Immature natural killer cell (primary cell): ENCODE measurements at places on chromosomes 16 and 17.

- DNase-seq = no peak
Measured at GRCh38 chr16:83366228-83366627, 441.6 kb upstream of the HSBP1 start.

- no peak for DNase-seq
Measured at GRCh38 chr17:80791758-80792284, 199.8 kb upstream of the CHMP6 start.

DNA sequence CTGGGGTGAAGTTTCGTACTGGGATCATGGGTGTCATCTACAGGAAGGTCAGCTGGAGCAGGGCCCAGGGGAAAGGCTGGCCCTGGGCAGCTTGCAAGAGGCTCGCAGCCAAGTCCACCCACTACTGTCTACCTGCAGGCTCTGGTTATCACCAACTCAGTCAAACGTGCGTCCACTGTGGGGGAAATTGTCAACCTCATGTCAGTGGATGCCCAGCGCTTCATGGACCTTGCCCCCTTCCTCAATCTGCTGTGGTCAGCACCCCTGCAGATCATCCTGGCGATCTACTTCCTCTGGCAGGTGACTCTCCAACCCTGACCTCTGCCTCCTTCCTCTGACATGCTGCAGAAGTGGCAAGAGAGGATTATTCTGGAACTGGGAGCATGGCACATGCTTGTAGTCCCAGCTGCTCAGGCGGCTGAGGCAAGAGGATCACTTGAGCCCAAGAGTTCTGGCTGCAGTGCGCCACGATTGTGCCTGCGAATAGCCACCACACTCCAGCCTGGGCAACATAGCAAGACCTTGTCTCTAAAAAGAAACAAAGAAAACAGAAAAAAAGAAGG, 29.2 kb downstream of the ABCC3 start:
- DNase-seq = no peak

DNA sequence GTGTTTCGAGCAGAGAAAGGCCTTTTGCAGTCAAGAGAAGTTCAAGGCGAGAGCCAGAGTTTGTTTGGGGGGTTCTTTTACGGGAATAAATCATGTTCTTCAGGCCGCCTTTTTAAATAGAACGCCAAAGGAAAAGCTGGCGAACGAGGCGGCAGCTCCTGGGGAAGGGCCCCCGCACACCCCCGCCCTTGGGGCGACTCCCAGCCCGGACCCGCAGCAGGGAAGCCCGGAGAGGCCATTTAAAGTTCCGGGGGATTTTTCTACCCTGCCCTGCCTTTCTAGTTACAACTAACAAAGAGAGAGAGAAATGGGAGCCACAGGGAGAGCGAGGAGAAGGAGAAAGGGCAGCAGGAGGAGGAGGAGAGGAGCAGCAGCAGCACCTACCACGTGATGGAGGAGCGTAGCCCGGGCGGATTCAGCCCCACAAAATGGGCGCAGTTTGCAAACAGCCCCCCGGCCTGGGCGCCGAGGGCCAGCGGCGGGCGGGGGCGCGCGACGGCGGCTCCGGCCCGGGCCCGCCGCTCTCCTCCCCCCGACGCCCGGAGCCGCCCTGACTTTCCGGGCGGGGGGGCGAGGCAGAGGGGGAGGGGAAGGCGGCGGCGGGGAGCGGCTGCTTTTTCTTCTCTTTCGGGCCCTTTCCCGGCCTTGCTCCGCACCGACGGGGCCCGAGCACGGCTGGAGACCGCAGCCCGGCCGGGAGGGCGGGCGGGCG, 634 bp downstream of the KANSL1 start:
- DNase-seq = peak; percentile 67

DNA sequence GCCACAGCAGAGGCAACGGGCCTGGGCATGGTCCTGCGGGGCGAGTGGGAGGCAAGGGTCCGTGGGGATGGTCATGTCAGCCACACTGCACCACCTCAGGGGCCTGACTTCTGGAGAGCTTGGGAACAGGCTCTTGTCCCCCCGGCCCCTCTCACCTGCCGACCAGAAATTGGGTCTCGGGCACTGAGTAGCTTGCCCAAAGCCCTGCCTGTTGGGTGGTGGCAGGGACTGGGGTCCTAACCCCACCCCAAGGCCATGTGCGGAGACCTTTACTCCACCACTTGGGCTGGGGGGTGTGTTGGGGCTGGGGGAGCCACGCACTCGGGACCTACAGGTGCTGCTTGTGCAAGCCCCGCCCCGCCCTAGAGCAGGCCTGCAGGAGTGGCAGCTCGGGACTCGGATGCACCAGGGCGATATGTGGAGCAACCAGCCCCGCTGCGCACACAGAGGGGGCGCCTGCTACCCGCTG, 24.2 kb upstream of the CHMP6 start:
- no peak for DNase-seq

DNA sequence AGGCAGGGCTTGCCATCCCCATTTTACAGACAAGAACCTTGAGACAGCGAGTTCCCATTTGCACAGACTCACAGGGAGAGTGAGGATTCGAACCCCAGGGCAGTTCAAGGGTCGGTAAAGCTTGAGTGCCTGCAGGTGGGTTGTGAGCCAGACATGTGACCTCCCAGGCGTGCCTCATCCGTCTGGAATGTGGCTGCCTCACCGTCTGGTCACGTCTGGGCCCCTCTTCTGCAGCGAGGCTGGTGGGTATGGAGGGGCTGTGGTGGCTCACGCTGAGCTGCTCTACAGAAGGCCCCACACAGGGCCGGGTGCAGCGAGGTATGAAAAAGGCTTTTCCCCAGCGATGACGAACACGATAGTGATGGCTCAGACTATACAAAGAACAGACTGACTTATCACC, 35.8 kb upstream of the LHX1 start:
- no peak for DNase-seq

DNA sequence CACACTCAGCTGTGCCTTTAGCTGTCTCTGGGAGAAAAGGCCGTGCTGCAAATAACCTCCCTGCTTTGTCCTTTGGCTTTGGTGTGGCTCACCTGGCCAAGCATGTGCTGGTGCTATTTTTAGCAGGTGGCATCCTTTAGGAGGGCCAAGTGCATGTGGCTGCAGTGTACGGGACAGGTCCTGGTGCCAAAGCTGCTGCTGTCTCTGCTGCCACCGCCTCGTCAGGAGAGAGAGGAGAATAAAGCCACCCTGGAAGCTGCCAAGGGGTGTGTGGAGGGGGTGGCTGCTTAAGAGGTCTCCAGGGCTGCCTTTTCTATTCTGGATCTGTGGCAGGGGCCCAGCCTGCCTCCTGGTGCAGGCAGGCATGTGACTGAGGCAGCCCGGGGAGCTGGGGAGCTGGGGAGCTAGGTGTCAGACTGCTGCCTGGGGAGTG, 6.2 kb downstream of the AKAP1 start:
- DNase-seq = no peak

DNA sequence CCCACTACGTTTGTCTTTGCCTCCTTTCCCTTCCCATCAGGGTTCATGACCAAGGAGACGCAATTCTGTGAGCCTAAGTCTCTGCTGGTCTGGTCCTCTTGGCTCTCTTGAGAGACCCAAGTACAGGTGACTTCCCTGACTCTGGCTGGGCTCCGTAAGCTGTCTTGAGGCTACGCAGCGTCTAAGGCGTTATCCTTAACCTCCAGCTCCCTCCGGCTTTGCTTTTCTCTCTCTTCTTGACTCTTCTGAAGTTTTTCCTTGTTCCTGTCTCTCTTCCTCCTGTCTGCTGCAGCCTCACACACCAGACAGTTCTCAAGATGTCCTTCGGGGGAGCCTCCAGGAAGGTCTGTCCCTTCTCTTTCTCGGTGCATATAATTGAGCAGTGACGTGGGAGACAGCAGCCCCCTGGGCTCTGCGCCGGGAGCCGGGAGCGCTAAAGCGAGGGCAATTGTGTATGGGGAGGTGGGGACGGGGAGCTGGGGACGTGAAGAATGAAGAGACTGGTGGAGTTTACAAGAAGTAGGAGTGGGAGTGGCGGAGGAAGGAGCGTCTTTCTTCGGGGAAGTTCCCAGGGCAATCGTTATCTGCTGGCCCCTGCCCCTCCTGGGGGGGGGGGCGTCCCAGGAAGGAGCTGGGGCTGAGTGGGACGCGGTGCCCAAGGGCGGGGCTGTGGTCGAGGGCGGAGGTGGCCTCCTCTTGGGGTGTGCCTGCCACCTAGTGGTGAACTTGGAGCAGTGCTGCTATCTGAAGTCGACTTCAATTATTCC, 6.9 kb upstream of the PIRT start:
- DNase-seq = peak; percentile 56

DNA sequence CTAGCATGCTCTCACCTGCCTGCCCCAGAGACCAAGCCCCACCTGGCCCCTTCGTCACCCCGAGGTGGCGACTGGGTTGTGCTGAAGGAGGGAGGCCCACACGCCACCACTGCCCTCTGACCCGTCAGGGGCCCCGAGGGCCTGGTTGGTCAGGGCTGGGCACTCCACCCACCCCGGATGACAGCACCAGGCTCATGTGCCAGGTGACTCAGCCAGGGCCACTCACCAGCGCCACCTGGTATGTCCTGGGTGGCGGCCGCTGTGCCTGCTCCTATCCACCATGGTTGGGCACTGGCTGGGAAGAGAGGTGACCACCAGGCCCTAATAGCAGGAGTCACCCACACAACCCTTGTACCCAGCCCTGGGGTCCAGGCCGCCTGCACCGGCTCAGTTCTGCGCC, 68.9 kb downstream of the JPH3 start:
- no peak for DNase-seq

DNA sequence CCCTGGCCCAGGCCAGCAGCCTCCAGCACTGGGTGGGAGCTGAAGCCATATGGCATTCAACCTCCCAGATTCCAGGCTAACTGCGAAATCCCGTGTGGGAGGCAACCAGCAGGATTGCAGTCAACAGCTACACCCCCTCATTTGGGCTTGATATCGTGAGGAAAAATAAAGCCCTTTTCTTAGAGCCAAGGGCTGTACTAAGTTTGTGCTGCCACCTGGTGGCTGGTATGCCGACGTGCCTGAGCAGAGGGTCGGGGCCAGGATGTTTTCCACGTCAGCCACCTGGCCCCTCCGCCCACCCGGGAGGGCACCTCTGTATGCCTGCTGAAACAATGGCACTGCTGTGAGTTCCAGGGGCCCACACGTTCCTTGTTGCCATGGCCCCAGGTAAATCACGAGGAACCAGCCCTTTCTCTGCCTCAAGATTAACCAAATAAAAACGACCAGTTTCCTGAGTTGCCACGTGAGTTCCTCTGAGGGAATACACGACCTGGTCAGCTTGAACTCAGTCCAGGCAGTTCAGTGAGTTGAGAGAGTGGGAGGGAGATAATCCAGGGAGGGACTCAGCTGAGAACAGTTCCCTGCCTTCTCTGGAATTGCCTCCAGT, 9.0 kb downstream of the TMEM98 start:
- DNase-seq = peak; percentile 38

DNA sequence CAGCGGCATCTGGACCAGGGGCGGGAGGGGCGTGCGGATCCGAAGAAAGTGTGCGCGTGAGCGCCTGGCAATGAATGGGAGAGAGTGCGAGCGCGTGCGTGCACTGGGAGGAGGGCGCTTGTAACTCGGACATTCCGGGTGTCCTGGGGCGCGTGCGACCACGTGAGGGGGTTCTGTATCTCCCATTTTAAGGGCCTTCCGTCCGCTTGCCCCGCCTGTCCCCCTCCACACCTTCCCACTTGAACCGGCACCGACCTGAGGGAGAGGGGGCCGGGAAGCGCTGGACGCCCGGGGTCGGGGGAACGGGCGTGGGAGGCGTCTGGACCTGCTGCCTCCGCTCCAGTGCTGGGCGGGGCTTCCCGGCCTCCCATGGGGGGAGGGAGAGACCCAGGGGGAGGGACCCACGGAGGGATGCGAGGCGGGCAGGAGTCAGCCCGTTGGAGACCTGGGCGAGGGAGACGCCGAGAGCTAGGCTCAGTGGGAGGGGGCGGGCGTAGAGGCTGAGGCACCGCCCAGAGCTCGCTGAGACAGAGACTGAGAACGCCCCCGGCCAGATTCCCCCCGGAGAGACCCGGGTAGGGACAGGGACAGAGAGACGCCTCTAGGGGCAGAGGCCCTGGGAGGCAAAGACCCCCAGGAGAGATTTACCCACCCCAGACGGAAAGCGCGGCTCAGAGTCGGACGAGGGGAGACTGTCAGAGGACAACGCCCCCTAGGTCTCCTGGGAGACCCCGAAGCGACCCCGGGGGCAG, at the start of gene KREMEN2:
KREMEN2 (plus strand) TSS at position 553 of the 752 bp plus-strand sequence. CDS start 246 bp downstream, outside the sequence.
- DNase-seq = no peak

- no peak for DNase-seq
Measured at GRCh38 chr16:627454-628239, 3.1 kb upstream of the WFIKKN1 start.

DNA sequence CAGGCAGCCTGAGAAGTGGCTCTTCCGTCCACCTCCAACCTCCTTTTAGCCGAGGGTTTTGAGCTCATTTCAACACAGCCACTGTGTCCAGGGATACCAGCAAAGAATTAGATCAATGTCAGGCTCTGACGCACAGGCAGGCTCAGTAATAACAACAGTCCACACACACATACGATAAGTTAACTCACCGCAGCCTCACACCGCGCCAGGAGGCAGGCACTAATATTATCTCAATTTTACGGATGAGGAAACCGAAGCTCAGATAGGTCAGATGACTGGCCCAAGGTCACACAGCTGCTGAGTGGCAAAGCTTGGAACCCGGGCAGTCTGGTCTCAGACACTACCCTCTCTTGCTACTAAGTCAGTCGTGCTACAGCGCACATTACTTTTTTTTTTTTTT, 22.9 kb downstream of the ABR start:
- DNase-seq = no peak

DNA sequence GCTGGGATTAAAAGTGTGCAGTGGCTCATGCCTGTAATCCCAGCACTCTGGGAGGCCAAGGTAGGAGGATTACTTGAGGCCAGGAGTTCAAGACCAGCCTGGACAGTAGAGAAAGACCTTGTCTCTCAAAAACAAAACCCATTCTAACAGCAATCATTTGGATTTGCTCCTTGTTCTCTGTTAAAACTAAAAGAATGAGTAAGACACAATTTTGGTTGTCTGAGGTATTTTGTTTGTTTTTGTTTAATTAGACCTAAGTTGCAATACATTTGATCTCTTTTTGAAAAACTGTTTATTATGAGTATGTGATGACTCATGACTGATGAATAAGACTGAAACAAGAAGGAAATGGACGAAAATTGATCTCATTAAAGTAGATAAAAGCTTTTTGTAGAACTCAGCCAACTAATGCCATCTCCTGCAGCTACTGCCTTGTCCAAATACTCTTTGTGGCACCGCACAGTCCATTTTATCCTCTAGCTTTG, 29.0 kb downstream of the GLG1 start:
- no peak for DNase-seq
